ENCODE measurements at places on chromosomes 11 and 22.

- DNase-seq, result peak; percentile 77
These were observed 12.5 kb upstream of the E2F8 start for GRCh38 chr11:19253153-19253745.

DNA sequence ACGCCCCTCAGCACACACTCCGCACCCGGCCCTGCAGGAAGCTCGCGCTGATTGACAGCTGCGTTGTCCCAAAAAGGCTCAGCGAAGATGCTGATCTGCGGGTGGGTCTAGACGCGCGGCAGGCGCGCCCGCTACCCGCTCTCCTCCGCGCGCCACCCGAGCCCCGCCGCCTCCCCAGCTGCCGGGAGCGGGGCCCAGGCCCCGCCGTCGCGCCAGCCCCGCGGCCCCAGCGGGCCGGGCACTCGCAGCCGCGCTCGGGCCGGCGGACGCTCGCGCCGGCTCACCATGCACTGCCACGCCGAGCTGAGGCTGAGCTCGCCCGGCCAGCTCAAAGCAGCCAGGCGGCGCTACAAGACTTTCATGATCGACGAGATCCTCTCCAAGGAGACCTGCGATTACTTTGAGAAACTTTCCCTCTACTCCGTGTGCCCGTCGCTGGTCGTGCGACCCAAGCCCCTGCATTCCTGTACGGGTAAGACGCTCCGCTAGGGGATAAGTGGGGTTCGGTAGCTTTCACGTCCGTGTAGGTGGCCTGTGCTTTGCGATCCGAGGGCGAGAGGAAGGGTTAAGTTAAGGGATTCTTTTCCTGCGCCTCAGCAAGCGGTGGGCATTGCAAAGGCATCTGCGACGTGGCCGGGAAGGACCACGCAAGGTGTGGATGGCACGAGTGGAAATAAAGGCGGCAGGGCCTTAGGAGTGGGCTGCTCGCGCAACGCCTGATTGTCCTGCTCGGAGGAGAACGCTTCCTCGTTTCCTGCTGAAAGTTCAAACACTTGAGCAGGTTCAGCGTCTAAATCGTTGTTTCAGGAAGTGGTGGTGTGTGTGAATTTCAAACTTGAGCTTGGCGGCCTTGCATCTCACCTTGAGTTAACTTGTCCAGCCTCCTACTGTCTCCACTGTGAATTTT, at the start of gene BARX2:
Gene BARX2, plus strand, starts transcription at position 98 of the 907 bp plus-strand sequence. Its CDS starts 188 bp downstream, at position 286.
- no peak for DNase-seq

GRCh38 chr22:29030016-29030617, 31.5 kb downstream of the C22orf31 start:
- no peak for DNase-seq

- no peak for DNase-seq
These were observed 120.9 kb upstream of the LDLRAD3 start for GRCh38 chr11:35822815-35823495.

- DNase-seq, result no peak
These were observed 7.2 kb downstream of the DAGLA start for GRCh38 chr11:61687420-61687819.

DNA sequence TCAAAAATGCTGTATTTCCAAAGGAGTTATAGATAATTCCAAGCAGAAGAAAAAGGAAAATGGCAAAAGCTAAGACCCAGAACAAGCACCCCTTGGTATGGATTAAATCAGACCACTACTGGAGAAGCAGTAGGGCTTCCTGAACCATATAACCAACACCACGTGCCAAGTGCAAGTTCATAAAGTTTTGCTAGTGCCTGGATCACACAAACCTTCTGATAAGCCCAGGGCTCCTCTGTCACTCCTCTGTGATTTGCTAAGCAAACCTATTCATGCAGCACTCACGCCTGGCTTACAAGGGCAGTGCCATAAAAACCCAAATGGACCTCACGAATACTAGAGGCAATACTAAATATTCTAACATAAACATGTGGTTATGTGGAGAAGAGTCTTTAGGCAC, 13.3 kb downstream of the LARGE1 start:
- no peak for DNase-seq

DNA sequence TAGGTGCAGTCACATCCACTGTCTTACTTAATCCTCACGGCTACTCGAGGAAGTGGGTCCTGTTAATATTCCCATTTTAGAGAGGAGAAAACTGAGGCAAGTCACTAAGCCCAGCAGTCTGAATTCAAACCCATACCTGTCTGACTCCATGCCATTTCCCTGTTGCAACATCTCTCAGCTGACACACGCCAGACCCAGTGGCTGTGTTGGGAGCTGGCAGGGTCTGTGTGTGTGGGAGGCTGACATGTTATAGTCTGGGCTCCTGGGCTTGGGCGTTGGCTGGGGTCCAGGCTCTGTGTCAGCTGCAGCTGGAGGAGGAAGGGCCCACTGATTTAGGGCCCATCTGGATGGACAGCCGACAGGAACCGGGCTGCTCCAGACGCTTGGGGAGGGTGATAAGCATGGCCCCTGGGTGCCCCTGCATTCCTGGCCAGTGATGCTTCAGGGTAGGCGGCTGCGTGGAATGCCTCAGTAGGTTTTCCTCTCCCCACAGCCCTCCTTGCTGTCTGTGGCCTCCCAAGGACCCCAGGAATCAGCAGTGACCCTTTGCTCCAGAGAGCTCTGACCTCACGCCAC, 562.5 kb downstream of the MN1 start:
- DNase-seq, result peak; percentile 15

DNA sequence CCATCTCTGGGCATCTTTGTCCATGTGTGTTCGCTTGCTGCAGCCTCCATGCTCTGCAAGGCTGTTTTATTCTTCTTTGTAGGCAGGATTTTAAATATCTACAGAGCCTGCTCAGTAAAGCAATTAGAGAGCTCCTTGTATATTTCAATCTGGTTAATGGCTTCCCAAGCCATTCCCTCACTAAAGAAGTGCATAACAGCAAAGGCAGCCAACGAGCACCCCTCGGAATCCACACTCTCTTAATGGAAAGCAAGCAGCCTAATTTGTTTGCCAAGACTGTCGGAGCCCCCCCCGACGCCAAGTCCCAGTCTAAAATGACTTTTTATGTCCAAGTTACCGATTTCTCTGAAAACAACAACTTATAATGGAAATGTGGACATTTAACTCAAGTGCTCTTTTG, 123.6 kb downstream of the ARL14EP start:
- no peak for DNase-seq

- no peak for DNase-seq
These were observed 36.4 kb downstream of the MAP6 start for GRCh38 chr11:75632450-75632849.

DNA sequence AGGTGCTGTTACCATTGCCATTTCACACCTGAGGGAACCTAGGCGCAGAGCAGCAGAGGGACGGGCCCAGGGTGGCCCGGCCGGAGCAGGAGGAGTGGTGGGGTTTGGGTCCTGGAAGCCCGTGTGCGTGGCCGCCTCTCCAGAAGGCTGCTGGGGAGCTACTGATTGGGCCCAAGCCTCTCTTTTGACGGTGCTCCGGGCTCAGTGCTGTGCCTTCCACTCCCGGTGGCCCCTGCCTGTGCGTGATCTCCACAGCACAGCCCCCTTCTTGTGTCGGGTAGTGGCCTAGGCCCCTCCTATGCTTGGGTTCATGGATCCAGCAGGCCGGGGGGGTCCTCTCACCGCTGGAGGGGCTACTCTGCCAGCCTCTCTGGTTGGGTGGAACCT, 41.0 kb downstream of the SMIM38 start:
- no peak for DNase-seq

- peak; percentile 60 for DNase-seq
These were observed 496.4 kb downstream of the BUD13 start for GRCh38 chr11:116276051-116277044.

DNA sequence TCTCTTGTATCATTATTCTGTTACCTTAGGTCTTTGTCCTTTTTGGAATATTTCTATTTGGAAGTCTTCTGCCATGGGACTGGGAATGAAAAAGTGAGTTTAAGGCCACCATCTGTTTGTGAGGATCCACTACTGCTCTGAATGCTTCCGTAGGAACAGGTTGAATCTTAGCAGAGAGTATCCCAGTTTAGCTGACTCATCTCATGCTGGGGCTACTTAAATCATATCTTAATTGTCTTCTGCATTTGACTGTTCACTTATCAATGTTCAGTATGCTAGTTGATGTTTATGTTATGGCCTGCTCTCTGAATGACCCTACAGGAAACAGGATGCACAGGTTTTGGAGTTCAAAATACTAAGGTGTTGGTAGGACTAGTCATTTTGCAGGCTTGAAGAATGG, 1.4 kb upstream of the OR52I2 start:
- no peak for DNase-seq

GRCh38 chr11:26106726-26107125, 225.2 kb upstream of the ANO3 start:
- no peak for DNase-seq

DNA sequence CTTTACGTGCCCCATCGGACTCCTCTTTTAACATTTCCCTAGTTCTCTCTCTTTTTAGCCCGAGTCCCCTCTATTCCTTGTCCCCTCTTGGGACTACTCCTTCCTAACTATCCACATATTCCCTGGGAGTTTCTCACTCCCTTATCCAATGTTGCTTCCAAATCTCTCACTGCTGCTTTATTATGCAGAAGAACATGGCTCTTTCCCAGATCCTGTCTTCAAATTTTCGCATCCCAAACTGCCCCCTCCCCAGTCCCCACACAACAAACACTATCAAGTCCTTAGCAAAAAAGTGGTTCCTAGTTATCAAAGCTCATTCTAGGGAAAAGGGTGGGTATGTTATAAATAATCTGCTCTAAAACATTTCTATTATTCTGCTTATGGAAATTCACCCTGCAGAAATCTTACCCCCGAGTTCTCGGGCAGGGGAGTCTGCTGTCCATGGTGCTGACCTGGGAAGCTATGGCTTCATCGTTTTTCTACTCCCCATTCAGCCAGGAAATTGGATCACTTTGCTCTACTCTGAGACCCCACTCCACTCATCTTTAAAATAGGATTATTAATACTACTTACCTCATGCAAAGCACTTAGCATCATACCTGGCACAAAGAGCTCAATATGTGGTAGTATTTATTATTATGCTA, 393.5 kb downstream of the BUD13 start:
- DNase-seq, result no peak

GRCh38 chr11:94770563-94771120, 2.5 kb downstream of the AMOTL1 start:
- no peak for DNase-seq

- no peak for DNase-seq
These were observed 139.0 kb downstream of the BRD1 start for GRCh38 chr22:49688516-49689254.

- DNase-seq, result peak; percentile 4
These were observed 32.4 kb downstream of the MCAM start for GRCh38 chr11:119284344-119285157.

DNA sequence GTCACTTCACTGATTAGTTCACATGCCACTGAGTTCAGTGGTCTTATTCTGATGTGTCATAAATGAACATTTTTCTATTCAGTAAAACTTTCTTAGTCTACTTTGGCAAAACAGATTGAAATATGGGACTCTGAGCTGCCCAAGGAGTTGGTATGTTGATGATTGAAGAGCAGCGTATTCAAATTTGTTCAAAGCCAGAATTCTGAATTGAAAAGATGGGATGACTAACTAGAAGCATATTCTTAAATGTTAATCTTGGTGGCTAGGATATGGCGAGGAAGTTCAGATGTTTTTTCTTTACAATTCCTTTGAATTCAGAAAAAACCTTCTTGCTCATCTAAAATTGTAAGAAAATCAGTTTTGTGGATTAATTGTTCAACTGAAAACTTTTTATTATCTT, 34.7 kb downstream of the KMT2A start:
- DNase-seq, result no peak

DNA sequence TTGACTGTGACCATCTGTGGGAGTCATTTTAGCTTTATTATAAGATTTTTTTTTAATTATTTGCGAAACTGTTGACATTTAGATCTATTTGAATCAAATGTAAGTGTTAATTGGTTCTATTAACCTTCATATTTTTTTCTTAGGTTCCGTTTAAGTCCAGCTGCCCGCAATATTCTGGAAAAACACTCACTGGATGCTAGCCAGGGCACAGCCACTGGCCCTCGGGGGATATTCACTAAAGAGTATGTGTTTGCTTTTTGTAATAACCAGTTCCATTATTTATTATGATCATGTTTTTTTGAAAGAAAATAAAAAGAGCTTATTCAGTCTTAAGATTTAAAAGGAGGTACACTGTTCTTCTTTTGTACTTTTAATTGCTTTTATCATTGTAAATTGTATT, 43.9 kb downstream of the PDHX start:
- no peak for DNase-seq

DNA sequence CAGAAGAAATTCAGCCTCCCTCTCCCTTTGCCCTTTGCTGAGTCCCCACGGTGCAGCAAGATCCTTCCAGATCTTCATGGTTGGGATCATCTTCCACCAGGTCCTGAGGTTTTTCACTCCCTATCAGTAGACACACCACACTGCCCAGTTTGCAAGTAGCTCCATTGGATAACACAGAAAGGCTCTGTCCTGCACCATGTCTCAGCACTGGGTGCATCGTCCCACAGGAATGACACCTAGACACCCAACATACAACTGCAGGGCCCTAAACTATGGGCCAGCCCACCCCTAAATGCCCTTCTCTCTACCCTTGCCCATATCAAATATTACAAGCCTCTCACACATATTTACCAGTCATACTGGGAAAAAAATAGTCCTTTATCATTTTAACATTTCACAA, 9.4 kb downstream of the KLHL22 start:
- no peak for DNase-seq

GRCh38 chr11:114651145-114651718, 27.1 kb upstream of the NXPE2 start:
- DNase-seq, result no peak

GRCh38 chr11:30710221-30710620, 124.1 kb upstream of the MPPED2 start:
- DNase-seq, result no peak

DNA sequence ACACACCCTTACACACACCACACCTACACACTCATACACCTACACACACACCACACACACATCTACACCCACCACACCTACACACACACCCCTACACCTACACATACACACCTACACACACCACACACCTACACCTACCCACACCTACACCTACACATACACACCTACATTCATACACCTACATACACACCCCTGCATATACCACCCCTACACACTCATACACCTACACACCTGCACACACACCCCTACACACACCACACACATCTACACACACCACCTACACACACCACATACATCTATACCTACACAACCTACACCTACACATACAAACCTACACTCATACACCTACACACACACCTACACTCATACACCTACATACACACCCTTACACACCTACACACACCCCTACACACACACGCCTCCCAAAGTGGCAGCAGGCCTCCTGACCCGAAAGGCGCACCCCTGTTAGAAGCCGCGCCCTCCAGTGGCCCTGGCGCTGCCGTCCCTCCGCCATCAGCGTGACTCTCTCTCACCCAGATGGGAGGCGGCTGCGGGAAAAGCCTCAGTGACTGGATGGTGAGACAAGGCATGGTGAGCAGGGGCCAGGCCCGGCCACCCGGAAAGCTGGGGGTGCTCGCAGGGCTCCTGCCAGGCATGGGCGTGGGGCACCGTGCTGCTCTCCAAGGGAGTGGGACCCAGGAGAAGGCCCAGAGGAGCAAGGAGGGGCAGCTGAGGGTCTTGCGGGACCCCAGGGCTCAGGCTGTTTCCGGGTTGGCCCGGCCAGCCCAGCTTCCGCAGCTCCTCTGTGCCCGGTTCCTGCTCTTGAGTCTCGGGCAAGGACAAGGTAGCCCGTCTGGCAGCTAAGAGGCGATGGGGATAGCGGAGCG, 37.0 kb upstream of the HMOX1 start:
- DNase-seq, result no peak
